ENCODE measurements at places on chromosomes 6 and 20. TPM values are rescaled to one million over a fixed set of nuclear protein-coding genes. Genes with fewer than 3 reads are reported as not detected.

DNA sequence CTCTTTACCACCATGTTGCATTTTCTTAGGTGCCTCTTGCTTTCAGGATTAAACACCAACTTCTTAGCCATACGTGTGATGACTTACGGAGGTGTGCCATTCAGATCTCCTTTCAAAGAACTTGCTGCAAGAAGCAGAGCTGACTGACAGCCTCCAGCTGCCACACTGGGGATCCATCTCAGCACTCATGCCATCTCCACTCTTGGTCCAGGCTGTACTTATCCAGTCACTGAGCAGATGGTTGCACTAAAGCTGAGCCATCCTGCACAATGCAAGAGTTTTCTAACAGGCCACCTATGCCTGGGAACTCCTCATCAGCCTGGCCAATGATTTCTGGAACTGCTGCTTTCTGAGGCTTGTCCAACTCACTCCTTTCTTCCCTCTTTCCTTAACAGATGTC is 31.4 kb upstream of the KIF6 start:
- DNase-seq: no peak

GRCh38 chr6:41455818-41456217 is 90.4 kb upstream of the FOXP4 start:
- no peak for DNase-seq

The TRIM38 gene
- 20.6 TPM for total RNA-seq

The LIME1 gene
- total RNA-seq: 25.8 TPM

DNA sequence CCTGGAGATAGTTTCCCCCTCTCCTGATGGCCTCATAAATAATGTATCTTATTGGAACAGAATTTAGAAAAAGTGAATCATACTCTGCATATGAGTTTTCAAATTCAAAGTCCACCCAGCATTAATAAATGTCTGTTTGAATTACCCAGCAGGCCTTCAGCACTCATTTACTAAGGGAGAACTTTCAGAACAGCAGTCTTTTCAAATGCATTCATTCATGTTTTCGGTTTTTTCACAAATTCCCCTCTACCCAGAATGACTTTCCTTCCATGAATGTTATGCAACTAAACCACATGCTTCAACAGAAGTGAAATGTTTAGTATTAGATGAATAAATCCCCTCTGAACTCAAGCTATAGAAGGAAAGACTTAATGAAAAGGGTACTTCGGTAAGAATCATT is 92.4 kb downstream of the RTN4IP1 start:
- DNase-seq: no peak
